ENCODE measurements at places on chromosomes 6 and 20. TPM values are rescaled to one million over a fixed set of nuclear protein-coding genes. Genes with fewer than 3 reads are reported as not detected.

GRCh38 chr20:53937339-53937741 lies 133.1 kb downstream of the BCAS1 start:
- DNase-seq, result peak; percentile 30

GRCh38 chr6:16705081-16705993 lies 55.9 kb downstream of the ATXN1 start:
- DNase-seq, result no peak

- DNase-seq, result no peak
Observed at GRCh38 chr20:63663332-63664066, 5.4 kb downstream of the RTEL1 start.

ABHD16B gene
- total RNA-seq, result not detected

LHFPL5 gene
- not detected for total RNA-seq

DNA sequence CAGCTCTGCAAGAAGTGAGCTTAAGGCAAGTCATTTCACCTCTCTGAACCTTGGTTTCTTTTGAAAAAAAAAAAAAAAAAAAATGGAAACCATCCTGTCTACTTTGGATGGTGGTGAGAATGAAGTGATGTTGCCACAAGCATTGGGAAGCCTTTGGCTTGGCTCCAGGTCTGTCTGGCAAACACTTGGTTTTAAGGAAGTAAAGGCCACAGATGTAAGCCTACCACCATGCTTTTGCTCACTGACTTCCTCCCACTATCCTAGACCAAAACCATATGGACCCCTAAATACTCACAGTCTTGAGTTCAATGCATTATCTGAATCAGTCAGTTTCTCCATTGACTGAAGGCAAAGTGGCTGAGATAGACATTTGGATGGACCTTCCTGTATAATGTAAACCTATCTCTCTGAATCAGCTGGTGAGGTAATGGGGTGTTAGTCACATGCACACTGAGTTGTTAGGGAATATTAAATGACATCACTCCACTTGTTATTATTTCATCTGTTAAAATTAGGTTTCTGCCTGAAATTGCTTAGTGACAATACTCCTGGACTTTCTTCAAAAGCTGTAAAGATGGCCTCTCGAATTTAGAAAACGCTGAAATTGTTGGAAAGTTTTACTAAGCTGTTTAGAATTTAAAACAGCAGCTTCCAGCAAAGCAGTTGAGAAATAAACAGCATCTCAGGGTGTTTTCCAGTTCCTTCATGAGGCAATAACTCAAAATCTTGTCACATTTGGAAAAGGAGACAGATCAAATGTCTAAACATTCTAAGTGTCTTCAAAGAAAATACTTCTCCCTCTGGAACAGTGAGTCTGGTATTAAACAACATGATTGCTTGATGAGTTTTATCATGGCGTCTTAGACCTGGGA lies 833.5 kb downstream of the DHX35 start:
- peak; percentile 9 for DNase-seq

GRCh38 chr20:15628851-15629353 lies 944.3 kb downstream of the KIF16B start:
- DNase-seq, result no peak

DNA sequence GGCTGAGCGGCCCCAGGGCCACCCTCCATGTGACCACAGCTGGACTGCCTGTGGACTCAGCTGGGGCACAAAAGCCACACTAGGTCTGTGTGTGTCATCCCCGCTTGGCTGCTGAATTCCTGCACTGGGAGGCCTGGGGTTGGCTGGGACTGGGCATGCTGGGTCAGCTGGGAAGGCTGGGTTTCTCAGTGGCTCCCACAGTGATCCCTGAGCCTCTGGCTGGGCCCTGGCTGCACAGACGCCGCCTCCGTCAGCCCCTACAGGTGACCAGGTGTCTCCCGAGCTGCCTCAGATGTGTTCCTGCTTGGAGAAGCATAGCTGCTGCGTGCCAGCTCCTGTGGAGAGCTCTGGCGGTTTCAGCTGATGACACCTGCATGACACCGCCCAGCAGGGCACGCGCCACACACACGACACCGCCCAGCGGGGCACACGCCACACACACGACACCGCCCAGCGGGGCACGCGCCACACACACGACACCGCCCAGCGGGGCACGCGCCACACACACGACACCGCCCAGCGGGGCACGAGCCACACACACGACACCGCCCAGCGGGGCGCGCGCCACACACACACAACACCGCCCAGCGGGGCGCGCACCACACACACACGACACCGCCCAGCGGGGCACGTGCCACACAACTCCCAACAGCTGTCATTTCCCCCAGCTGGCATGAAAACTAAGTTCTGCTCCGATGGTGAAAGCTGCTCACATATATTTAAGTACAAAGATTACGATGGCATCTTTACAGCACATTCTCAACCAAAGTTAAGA lies 88.8 kb downstream of the TAF4 start:
- DNase-seq, result no peak

DNA sequence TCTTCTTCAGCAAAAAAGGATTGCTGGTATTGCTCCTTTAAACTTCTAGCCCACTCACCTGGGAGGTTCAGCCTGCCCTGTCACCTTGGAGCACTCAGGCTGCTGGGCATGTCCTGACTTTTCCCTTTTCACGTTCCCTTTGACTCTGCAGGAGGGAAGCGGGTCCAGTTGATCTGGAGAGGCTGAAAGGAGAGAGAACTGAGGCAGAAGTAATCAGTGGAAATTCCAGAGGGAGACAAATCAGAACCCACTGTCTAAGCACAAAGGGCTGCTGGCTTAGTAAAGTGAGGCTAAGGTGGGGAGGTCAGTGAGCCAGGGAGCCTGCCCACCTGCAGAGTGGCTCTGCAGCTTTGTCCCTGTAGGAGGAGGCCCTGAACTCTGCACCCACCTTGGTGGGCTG lies 9.7 kb upstream of the SYNDIG1 start:
- no peak for DNase-seq

DNA sequence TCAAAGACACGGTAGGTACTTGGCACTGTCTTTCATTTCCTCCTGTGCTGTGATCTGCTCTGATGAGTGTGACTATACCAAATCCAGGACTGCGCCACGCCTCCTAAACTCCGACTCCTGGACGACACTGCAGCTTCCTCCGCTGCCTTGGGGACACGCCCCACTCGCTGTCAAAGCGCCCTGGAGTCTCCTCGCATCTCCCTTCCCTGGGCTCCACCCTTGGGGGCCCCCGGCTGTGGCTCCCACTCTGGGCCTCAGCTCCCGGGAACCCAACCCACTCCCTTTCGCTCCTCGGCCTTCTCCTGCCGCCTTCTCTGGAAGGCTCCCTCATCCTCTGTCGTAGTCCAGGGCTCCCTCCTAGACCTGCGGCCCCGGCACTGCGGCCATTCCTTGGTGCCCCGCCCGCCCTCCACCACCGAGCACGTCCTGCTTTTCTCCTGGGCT lies 61.2 kb downstream of the RSPH3 start:
- DNase-seq, result no peak

Data from fibroblast of the aortic adventitia (primary cell).